Fibroblast of lung (primary cell): ENCODE measurements at places on chromosomes 16 and 17. TPM values are rescaled to one million over a fixed set of nuclear protein-coding genes. Genes with fewer than 3 reads are reported as not detected.

UTS2R gene
- not detected in 2 replicates for total RNA-seq

HOXB13 gene
- not detected in 2 replicates for total RNA-seq

TBC1D3C gene
- total RNA-seq, result 1.3 TPM in 1 of 2 replicates, not detected in the other

WNT3 gene
- 0.77 and 1.3 TPM in 2 replicates for total RNA-seq

C17orf100 gene
- total RNA-seq, result 0.26 and 0.33 TPM in 2 replicates

TUBB3 gene
- total RNA-seq, result 253 and 294 TPM in 2 replicates

OTOA gene
- 0.17 TPM in 1 of 2 replicates, not detected in the other for total RNA-seq

ETV4 gene
- 0.33 and 0.51 TPM in 2 replicates for total RNA-seq

CDH1 gene
- total RNA-seq, result under 0.01 TPM in 1 of 2 replicates, not detected in the other

CRYM gene
- 0.26 and 0.50 TPM in 2 replicates for total RNA-seq

KDM6B gene
- total RNA-seq, result 9.4 and 12.3 TPM in 2 replicates
